ENCODE measurements at places on chromosomes 16 and 17.

DNA sequence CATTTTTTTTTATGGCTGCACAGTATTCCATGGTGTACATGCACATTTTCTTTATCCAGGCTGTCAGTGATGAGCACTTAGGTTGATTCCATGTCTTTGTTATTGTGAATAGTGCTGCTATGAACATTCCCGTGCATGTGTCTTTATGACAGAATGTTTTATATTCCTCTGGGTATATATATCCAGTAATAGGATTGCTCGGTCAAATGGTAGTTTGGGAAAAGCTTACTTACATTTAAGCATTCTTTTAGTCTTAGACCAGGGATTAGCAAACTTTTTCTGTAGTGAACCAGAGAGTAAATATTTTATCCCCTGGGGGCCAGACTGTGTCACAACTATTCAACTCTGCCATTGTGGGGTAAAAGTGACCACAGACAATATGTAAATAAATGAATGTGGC lies 40.2 kb downstream of the MED13 start:
- no peak for DNase-seq

- no peak for DNase-seq
These were observed 3.5 kb upstream of the C17orf113 start for GRCh38 chr17:42053731-42054500.

DNA sequence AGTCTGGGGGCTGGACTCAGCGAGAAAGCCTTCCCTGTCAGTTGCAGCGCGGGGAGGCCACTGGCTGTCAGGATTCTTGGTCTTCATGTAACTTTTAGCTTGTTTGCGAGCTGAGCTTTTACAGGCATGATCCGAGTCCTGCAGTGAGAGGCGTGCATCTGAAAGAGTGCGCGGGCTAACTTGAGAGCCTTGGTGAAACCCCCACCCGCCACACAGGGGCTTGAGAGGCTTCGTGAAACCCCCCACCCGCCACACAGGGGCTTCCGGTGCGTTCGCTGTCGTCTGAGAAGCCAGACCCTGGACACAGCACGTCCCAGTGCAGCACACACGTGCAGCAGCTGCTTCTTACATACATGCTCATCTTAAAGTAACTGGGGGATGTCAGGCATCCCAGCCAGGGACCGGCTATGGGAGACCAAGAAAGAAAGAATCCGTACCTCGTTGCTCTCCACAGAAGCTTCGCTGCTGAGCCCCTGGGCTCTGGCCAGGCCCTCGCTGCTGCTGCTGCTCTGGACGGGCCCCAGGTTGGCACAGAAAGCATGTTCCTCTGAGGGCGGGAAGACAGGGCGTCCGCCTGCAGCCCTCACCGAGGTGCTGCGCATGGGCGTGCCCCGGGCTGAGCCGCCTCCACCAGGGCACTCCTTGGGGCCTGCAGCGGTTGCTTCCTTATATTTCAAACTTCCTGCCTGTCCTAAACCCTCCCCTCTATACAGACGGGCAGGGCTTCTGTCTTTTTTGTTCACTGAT lies 7.8 kb downstream of the NUDT16L1 start:
- DNase-seq: no peak

GRCh38 chr16:30018731-30019158 lies 4.3 kb upstream of the C16orf92 start:
- DNase-seq: no peak

DNA sequence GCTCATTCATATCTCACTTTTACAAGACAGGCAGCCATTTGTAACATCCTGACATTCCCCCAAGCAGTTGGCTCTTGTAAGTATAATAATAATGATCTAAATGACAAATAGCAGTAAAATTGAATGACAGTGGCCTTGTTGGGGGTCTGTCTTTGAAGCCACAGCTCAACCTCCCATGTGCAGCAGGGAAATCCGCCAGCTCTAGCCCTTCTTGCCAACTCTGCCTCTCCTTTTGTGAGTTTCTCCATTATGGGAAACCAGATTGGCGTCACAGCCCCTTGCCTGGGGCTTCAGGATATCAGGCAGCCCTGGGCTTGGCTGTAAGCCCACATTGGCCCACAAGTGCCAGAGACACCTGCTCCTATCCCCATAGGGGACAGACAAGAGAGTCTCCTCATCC lies 70.4 kb upstream of the CACNG5 start:
- no peak for DNase-seq

DNA sequence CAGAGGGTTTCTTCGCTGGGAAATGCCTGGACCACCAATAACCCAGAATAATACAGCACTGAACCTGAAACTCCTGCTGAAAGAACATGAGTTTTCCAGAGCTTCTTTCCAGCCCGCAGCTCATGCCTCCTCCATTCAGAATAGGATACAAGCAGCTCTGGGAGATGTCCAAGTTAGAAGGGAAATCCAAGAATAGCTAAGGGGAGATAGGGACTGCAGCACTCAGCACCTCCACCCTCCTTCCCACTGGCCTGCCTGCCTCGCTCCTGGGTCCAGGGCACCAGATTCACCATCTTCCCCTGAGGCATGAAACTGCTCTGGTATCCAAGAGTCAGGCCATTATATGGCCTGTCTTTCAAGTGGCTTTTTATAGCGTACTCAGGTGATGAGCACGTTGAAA lies 4.1 kb downstream of the KRT31 start:
- no peak for DNase-seq

DNA sequence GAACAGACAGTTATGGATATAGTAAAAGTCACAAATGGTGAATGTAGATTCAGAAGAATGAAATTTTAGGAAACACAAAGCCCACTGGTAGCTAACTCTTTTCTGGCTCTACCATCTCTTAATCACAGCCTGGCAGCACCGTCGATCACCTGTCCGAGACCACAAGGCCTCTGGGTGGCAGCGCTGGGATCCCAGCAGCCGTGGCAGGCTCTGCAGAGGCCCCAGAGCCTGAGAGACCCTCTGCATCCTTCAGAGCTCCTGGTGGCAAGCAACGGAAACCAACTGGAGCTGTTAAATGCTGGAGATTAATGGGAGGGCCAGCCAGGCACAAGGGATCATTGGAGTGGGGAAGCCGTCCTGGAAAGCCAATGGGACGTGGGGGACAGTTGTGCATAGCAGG lies 26.3 kb downstream of the LAT start:
- DNase-seq: no peak

GRCh38 chr16:76195648-76196047 lies 81.6 kb upstream of the CNTNAP4 start:
- DNase-seq: no peak

GRCh38 chr17:15267996-15268395 lies 2.9 kb upstream of the PMP22 start:
- no peak for DNase-seq

GRCh38 chr17:76515274-76515949 lies 14.2 kb upstream of the RHBDF2 start:
- DNase-seq: peak; percentile 61

GRCh38 chr17:28929787-28930186 lies 21.5 kb downstream of the PHF12 start:
- no peak for DNase-seq

GRCh38 chr16:49850558-49851467 lies 5.1 kb downstream of the ZNF423 start:
- no peak for DNase-seq

GRCh38 chr17:15368600-15368999 lies 27.2 kb upstream of the TEKT3 start:
- no peak for DNase-seq

GRCh38 chr16:67364600-67365235 lies 28.6 kb downstream of the TPPP3 start:
- no peak for DNase-seq

GRCh38 chr17:43588664-43589435 lies 42.7 kb upstream of the ETV4 start:
- DNase-seq: no peak

GRCh38 chr16:88770461-88771293 lies 14.3 kb downstream of the PIEZO1 start:
- peak; percentile 32 for DNase-seq

DNA sequence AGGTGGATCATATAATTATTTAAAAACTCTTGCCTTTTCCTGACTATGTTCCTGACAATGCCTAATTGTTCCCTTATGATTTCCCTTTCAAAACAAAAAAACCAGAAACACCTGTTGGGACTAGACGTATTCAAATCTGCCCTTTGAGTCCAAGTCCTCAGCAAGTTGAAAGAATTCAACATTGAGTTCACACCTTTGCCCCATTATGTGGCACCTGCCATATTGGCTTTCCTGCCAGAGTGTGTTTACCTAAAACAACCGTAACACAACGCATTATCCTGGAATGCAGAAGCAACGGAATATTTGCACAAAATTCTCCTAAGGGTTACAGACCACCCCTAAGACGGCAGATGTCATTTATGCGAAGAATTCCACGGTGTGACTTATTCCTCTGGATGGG lies 105.9 kb downstream of the ZFHX3 start:
- DNase-seq: no peak

Data from stimulated activated CD4-positive, alpha-beta T cell treated with anti-CD3 and anti-CD28 coated beads, Interleukin-4, amount 100 ng/mL, for 1 hour (primary cell).